NCI-H1417 (cell line): ENCODE measurements at places on chromosomes 16 and 17.

GRCh38 chr17:70492368-70492767 is 323.0 kb downstream of the KCNJ2 start:
- no peak for DNase-seq

GRCh38 chr16:19835968-19836421 is 48.7 kb downstream of the GPRC5B start:
- DNase-seq, result no peak

DNA sequence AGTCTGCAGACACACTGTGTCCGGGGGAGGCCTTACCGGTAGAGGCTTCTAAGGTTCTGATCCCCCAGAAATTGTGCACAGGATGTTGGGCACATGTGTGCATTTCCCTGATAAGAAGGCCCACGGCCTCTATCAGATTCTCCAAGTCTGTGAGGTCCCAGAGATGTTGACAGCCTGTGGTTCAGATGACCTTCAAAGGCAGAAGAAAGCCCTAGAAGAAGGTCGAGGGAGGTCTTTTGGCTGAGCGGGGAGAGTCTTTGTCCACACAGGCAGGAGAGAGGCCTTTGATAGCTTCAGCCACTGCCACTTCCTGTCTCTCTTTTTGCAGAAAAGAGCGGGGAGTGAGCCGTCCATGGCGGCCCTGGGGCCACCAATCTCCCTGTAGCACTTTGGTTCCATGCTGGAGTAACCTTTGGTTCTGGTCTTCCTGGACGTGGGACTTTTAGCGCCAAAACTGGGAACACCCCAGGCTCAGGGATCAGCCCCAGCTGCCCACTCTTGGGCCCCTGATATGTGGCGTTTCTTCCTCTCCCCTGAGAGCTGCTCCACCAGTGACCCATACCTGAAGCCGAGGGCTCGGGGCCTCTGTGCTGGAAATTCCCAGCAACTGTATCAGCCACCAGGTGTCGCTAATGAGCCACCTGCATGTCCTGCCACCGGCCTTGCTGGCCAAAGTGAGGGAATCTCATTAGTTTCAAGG is 28.1 kb upstream of the LGALS9 start:
- DNase-seq, result peak; percentile 68

DNA sequence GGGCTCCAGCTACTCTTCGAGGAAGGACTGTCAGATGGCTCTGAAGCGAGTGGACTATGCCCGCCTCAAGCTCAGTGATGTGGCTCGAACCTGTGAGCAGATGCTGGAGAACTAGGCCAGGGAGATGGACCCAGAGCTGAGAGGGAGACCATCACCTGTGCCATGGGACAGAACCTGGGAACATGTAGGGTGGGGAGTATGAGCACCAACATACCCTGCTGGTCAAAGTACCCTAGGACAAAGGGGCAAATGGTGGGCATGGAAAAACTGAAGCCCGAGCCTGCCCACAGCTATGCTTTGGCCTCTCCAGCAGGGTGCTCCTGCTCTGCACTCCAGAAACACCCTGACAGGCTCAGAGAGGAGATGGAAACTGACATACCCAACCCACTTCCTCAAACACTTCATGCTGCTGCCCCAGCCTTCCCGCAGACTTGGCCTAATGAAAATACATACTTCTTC is 1.9 kb downstream of the MED11 start:
- DNase-seq, result no peak
